Right lung (tissue), 10 donors: ENCODE measurements at places on chromosomes 7 and 10.
A peak's percentile ranks its signal among the peaks of the same experiment; 100 is the strongest.

GRCh38 chr7:138223402-138223879, 147.2 kb downstream of the AKR1D1 start:
- DNase-seq, result no peak

DNA sequence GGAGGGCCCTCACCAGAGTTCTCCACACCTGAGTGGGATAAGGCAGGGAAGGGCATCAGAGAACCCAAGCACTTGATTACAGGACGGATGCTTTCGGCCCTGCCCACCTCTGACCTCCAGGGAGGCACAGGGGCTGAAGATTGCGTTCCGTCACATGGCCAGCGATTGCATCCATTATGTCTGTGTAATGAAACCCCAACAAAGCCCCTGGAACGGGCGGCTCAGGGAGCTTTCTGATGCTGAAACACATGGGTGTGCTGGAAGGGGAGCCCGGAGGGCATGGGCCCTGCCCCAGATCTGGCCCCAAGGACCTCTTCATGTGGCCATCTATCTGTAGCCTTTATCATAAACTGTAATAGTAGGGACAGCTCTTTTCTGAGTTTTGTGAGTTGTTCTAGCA, 117.2 kb downstream of the PTPN20 start:
- DNase-seq, result no peak

DNA sequence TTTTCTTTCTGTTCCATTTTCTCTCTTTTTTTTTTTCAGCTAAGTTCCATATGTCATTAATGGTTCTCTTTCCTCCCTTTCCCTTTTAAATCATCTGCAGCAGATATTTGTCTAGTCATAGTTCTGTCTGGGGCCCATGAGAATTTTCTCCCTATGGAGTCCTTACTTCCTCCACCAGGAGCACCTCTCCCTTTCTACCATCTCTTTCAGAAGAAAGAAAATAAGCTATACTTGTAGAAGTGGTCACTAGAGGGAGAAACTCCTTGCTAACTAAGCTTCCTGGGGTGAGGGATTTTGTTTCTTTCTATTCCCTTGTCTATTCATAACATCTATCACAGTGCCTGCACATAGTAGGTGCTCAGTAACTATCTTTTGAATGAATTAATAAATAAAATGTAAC, 230.2 kb upstream of the HPS1 start:
- no peak for DNase-seq

DNA sequence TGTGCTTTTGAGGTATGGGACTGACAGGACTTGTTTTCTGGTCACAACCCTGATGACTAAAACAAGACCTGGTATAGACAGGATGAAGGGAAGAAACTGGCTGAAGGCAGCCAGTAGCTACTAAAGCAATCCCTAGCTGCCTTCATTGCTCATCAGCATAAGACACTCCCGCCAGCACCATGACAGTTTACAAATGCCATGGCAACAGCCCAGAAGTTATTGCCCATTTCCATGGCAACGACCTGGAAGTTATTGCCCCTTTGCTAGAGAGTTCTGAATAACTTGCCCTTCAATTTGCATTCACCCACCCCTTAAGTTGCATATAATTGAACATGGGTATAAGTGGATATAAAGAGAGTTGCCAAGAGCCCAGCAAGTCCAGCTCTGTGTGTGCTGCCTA, 169.6 kb upstream of the FAM171A1 start:
- DNase-seq, result no peak

DNA sequence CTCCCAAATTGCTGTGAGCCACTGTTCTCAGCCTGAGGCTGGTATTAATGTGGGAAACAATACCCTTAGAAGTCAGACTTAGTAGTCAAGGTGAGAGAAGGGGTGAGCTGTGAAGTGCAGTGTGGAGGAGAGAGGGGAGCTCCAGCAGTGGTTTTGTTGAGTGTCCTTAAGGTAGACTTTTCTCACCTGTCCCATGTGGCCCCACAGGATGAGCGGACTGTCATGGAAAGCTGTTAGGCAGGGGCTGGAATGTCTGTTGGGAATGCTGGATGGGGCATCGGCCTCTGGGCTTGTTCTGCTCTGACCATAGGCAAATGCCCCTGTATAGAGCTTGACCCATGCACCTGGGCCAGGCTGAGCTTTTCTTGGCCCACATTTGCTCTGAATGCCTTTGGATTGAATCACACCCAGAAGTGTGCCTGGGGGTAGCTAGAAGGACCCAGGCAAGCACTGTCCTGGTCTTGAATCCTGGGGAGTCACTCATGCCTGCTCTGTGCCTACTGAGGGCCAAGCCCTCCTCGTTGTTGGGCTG, 36.3 kb upstream of the SH2D4B start:
- no peak for DNase-seq

DNA sequence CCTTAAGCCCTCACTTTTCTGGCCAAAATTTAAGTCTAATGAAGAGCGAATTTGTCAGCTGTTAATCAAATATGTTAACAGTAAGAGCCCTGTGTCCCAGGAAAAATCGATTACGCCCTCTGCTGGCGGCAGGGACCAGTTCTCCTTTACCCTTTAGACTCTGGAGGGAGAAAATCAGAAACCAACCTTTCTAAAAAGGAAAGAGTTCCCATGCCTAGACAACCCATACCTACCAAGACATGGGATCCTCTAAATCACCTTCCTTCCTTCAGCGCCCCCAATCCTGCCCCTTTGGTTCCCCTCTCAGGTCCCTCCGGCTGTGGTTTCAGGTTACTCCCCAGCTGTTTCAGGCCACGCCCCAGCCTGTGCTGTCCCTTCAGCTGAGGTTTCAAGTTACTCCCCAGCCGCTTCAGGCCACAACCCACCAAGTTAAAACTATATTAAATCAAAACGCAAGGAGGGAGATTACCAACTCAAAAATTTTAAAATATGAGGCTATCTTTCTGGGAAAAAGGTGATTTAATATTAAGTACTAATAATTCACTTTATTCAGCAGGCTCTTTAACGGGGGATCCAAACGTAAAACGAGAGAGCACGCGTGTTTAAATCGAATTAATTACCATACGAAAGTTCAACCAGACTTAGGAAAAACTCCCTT, 1.4 kb upstream of the AKR1B15 start:
- peak; percentile 68 for DNase-seq

- no peak for DNase-seq
These were observed 61.5 kb downstream of the TNS3 start for GRCh38 chr7:47520406-47520805.

DNA sequence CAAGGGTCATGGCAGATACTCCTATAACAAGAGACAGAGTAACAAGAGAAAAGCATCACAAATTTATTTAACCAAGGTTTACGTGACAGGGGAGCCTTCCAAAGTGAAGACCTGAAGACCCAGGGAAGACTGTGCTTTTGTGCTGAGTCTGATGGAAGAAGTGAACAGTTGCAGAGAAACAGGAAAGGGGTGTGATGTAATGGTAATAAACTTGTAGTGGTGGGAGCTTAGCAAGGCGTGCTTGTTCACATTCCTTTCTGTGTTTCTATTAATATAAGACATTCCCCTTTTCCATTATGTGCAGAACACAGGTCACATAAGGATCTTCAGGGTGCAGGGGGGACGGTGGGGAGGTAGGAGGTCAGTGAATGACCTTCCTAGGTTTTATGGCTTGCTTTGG, 25.5 kb upstream of the C10orf67 start:
- DNase-seq, result no peak

GRCh38 chr7:16670021-16670420, 24.0 kb downstream of the BZW2 start:
- DNase-seq, result no peak

DNA sequence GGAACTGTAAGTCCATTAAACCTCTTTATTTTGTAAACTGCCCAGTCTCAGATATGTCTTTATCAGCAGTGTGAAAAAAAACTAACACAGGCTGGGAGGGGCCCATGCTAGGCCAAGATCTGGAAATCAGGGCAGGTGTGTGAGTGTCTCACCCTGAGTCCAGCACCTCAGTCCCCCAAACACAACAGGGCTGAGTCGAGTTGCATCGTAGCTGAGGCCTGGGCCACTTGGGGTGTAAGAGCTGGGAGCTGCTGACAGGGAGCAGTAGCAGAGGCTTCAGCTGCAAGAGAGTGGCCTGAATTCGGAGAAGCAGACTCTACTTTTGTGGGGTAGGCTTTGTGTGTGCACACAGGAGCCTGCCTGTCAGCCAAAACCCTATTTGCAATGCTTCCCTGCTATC, 553.1 kb downstream of the PTPRN2 start:
- DNase-seq, result no peak

DNA sequence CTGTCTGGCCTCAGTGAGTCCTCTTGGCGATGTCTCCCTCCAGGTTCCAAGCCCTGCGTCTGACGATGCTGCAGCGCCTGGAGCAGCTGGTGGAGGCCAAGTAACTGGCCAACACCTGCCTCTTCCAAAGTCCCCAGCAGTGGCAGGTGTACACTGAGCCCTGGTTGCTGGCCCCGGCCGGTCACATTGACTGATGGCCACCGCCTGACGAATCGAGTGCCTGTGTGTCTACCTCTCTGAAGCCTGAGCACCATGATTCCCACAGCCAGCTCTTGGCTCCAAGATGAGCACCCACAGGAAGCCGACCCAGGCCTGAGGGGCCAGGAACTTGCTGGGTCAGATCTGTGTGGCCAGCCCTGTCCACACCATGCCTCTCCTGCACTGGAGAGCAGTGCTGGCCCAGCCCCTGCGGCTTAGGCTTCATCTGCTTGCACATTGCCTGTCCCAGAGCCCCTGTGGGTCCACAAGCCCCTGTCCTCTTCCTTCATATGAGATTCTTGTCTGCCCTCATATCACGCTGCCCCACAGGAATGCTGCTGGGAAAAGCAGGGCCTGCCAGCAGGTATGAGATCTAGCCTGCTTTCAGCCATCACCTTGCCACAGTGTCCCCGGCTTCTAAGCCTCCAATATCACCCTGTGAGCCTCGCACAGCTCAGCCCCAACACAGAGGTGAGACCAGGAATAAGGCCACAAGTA, 7.3 kb upstream of the ZNF22 start:
- no peak for DNase-seq

GRCh38 chr7:27129729-27130539, 623 bp downstream of the HOXA4 start:
- DNase-seq, result no peak

GRCh38 chr7:71329030-71329660, 197.2 kb downstream of the GALNT17 start:
- no peak for DNase-seq

DNA sequence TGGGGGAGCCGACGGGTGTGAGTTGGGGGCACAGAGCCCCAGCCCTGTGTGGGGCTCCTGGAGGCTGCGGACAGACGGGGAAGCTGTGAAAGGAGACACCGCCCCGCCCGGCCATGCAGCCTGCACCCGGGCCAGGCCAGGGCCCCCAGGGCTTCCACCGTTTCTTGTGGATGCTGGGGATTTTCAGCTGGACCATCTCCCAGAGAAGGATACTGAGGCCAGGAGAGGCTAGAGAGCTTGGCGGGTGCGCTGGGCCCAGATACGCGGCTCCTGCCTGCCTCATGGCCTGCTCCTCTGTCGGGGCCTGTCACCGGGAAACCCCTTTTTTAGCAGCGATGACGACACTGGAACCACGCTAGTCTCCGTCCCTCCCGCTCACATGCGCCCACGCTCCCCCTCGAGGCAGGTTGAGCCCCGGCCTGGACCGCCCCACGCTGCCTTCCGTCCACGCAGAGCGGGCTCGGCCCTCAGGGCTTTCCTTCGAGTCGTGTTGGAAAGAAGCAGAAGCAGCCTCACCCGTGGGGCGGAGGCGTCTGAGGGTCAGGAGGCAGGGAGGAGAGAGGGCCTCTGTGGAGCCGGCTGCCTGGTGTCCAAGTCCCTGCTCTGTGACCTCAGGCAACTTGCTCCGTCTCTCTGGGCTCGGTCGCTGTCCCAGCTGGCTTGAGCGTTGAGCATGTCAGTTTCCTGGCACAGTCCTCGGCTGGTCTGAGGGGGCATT, 11.7 kb downstream of the TMEM184A start:
- no peak for DNase-seq

DNA sequence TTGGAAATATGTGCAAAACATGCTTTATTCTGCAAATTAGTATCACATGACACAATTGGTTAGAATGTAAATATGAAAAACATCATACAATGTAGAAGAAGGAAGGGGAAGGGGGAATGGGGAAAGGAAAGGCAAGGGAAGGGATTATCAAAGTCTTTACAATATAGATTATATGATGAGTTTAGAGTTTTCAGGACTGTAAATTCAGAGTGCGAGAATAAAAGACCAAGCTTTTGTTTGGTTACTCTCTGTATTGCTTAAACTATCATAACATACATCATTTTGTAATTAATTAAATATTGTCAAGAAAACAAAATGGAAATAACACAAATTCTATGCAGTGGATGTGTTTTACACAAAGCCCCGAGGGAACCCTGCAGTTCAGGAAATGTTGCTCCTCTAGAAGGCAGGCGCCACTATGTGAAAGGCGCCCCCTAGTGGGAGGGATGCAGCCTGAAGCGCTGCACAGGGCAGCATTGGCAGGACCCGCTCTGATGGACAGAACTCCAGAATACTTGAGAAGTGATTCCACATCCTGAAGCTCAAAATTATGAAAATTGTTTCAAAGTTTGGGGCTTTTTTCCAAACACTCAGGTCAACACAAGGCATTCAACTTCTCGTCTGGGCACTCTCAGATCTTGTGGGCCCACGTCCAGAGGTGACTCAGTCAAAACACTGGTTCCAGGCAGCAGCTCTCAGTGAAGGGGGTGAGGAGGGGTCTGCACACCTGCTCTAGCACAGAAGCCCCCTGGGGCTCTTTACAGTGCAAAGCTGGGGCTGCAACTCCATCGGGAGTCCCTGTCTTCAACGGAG, 31.6 kb upstream of the TMEM254 start:
- DNase-seq, result peak; percentile 65

DNA sequence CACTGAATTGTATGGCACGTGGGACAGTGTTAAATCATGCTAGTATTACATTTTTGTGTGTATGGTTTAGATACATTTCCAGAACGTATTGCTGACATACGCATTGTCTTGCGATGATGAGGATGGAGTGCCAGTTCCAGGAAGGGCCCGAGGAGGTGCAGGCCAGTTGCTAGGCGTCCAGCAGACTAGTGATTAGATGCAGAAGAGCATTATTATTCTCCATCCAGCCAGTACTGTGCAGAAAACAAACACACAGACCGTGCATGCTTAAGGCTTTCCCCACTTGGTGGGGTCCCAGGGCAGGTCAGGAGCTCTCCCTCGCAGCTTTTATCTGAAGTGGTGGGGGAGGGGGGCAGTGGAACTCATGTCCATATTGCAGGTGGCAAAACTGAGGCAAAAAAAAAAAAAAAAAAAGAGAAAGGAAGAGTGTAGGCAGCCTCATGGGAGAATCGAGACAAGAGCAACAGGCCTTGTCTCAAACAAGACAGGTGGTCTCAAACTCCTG, 189.2 kb downstream of the CAMK1D start:
- no peak for DNase-seq

GRCh38 chr7:96388166-96388565, 66.3 kb upstream of the SLC25A13 start:
- DNase-seq, result no peak

DNA sequence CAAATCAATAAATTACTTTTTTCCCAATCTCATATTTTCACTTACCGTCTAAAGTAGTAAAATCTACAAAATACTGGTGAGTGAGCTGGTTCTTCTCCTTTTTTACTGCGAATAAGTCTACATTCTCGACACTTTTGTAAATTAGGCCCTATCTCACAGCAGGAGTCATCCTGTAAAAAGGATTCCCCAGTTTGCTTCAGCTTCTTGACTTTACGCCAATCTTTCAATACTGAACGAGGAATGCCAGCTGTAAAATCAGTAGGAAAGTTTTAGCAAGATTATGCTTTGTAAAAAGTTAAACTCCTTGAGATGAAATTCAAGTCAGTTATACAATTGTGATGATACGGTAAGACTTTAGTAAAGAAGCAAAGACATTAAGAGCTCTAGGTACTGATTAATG, 67.3 kb downstream of the NRBF2 start:
- DNase-seq, result no peak

- no peak for DNase-seq
These were observed 10.0 kb downstream of the ZNF800 start for GRCh38 chr7:127382301-127383085.

GRCh38 chr7:89826121-89826520, 328.1 kb upstream of the STEAP1 start:
- DNase-seq, result no peak
